ENCODE measurements at places on chromosomes 6 and 20. TPM values are rescaled to one million over a fixed set of nuclear protein-coding genes. Genes with fewer than 3 reads are reported as not detected.

- DNase-seq = no peak
Measured at GRCh38 chr6:26012061-26012460, 49.5 kb downstream of the TRIM38 start.

DNA sequence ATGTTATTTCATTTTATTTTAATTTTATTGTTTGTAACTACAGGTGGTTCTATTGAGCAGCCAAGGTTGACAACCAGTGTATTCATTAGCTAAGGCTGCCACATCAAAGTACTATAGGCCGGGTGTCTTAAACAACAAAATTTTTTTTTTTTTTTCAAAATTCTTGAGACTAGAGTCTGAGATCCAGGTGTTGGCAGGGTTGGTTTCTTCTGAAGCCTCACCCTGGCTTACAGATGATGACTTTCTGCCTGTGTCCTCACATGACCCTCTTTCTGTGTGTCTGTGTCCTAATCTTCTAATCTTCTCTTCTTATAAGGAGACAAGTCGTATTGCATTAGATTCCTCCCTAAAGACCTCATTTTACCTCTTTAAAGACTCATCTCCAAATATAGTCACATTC lies 208.4 kb downstream of the MANEA start:
- DNase-seq = no peak

GRCh38 chr20:23544133-23544532 lies 24.2 kb downstream of the CST9L start:
- no peak for DNase-seq

TNFRSF6B gene
- total RNA-seq = 6.1 TPM

- no peak for DNase-seq
Measured at GRCh38 chr6:159718634-159719033, 8.7 kb upstream of the WTAP start.

GRCh38 chr6:7137335-7138045 lies 29.7 kb downstream of the RREB1 start:
- DNase-seq = peak; percentile 67

DNA sequence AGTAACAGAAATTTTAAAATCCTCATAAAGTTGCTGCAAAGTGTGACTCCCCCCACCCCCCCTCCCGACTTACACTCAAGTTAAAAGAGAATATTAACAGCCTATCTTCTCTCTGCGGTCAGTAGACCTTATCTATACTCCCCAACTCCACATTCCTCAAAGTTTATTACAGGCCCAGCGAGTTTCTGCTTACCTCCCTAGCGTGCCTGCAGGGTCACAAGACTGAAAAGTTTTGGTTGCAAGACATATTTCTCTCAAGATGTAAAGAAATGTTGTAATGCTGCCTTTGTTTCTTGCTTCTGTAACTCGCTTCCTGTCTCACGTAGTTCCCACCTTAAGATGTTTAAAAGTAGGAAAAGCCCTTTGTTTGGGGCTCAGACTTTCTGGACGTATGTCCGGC lies 699.6 kb downstream of the PHF3 start:
- no peak for DNase-seq

GRCh38 chr20:38196076-38196475 lies 31.0 kb upstream of the TGM2 start:
- DNase-seq = no peak

ANKRD6 gene
- total RNA-seq = 22.3 TPM

DNA sequence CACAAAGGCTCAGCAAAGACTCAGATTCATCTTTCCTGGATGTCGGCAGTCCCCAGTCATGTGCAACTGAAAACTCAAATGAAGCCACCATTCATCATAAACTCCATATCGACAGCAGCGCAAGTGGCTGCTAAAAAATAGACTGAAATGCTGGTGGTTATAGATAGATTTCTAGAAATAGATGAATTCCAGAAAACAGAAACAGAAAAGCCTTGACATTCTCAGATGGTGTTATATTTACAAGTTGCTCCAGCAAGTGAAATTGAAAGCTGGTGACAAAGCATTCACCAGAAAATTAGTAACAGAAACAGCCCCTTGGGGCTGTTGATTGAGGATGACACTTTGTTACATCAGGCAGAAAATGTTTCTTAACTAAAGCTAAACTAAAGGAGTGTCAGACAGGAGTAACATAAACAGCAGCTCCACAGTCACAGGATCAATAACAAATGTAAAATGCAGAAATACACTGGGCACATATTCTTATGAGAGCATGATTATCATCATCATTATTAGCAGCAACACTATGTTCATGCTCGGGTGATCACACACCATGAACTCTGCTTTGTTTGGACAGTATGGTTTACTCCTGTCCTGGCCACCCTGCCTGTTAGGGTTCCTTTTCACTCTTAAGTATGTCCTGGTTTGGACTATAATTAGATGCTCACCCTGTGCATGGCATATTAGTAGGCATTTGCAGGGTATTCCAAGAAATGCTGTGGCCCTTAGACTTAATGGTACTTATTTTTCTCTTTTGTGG lies 36.4 kb upstream of the SLC35F1 start:
- DNase-seq = no peak

DNA sequence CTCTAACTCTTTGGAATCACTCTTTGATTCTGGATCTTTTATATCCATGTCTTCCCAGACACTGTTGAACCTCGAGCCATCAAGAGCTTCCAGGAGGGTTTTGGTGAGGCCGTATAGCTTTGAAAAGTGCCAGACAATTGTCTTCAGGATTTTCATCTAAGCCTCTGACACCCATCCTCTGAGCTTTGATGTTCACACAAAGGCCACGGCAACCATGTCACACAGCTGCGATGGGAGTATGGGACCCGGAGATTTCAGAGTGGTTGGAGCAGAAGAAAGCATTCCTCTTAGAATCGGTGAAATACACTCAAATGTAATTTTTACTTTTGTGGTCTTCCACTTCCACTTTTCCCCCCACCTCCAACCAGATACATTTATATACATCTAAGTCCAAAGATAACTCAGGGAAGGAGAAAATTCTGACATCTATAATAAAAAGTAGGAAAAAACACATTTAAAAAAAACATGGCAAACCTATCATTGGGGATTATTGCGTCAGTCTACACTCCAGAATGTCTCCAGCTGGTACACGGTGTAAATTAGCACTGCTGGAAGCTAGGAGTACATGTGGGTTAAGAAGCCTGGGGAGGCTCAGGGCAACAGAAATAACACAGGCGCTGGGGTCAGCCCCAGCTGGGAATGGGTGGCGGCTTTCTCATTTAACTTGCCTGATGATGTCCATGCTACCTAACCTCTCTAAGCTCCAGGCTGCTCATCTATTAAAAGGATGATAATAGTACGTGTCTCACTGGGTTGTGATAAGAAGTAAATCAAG lies 92.7 kb downstream of the LY86 start:
- no peak for DNase-seq

SIRPB2 gene
- total RNA-seq = 8.2 TPM

GRCh38 chr6:170298688-170299087 lies 7.8 kb upstream of the DLL1 start:
- DNase-seq = no peak

GRCh38 chr20:55646851-55647250 lies 358.5 kb downstream of the CBLN4 start:
- no peak for DNase-seq

DNA sequence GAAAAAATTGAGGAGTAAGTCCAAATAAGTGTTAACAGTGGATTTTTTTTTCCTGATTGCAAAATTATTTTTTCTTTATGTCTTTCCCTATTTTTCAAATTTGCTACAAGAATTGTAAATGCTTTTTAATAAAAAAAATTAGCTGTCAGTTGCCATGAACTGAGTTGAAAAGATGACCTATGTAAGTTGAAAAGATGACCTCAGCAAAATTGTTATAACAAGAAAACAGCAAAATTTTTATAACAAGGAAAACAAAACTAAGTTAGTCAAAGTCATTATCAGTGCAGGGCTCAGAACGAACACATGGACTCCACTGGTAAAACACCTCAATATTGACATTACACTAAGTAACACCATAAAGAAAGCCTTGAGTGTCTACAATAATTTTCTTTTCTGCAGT lies 207.0 kb upstream of the HDDC2 start:
- no peak for DNase-seq

- no peak for DNase-seq
Measured at GRCh38 chr6:152356662-152357061, 280.5 kb downstream of the SYNE1 start.

PSMF1 gene
- total RNA-seq = 187 TPM

TBXT gene
- not detected for total RNA-seq

GRCh38 chr20:6740096-6740495 lies 27.4 kb upstream of the BMP2 start:
- DNase-seq = no peak

GRCh38 chr20:22921595-22922421 lies 113.3 kb upstream of the SSTR4 start:
- no peak for DNase-seq

DNA sequence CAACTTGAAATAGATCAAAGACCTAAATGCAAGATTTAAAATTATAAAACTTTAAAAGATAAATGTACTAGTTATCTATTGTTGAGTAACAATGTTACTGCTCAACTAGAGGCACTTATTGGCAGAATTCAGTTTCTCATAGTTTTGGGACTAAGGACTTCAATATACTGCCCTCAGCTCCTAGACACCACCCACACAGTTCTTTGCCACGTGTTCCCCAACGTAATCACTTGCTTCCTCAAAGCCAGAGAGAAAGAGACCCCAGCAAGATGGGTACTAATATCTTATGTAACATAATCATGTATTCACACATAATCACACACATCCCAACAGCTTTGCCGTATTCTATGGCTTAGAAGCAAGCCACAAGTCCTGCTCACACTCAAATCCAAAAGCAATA lies 50.3 kb upstream of the SLC22A16 start:
- DNase-seq = no peak

DNA sequence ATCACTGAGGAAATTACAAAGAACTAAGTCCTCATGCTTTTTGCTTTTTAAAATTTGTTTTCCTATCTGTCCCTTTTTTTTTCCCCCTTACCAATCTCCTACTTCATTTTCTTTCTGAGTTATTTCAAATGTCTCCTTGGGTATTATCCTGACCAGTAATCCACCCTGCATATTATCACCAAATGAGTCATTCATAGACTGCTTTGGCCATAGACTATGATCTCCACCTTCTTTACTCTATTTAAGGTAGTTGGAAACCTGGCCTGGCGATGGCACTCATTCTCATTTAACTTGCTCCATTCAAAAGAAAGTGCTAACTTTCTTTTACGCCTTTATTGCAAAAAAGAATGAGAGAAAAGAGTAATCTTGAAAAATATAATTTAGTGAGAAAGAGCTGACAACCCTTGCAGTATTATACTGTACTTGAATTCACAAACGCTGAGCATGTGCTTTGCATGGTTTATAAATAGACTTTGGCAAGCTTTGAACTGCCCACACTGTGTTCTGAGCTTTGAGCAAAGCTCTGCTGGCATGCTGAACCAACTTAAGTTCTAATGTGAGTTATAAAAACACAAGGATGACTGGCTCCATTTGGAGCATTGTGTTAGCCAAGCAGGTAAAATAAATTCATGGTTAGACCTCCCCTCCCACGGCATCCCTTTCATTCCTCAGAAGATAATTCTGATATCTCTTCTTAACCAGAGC lies 198.9 kb downstream of the NKAIN2 start:
- no peak for DNase-seq

GRCh38 chr6:166672624-166673206 lies 45.7 kb upstream of the RPS6KA2 start:
- DNase-seq = no peak

DNA sequence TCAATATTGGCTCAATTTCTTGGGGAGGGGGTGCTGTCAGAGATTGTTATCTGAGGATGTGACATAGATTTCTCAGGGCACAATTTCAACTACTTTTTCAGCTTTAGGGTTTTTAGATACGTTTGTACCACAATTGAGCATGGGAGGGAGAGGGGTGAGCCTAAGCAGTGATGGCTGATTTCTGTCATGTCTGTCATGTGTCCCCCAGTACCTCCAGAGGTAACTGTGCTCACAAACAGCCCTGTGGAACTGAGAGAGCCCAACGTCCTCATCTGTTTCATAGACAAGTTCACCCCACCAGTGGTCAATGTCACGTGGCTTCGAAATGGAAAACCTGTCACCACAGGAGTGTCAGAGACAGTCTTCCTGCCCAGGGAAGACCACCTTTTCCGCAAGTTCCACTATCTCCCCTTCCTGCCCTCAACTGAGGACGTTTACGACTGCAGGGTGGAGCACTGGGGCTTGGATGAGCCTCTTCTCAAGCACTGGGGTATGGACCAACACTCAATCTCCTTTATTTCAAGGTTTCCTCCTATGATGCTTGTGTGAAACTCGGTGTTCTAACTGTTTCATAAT lies 3.4 kb downstream of the HLA-DRA start:
- no peak for DNase-seq

KIF25 gene
- total RNA-seq = 1.6 TPM

- DNase-seq = no peak
Measured at GRCh38 chr6:158780988-158781691, 38.0 kb downstream of the EZR start.

DNA sequence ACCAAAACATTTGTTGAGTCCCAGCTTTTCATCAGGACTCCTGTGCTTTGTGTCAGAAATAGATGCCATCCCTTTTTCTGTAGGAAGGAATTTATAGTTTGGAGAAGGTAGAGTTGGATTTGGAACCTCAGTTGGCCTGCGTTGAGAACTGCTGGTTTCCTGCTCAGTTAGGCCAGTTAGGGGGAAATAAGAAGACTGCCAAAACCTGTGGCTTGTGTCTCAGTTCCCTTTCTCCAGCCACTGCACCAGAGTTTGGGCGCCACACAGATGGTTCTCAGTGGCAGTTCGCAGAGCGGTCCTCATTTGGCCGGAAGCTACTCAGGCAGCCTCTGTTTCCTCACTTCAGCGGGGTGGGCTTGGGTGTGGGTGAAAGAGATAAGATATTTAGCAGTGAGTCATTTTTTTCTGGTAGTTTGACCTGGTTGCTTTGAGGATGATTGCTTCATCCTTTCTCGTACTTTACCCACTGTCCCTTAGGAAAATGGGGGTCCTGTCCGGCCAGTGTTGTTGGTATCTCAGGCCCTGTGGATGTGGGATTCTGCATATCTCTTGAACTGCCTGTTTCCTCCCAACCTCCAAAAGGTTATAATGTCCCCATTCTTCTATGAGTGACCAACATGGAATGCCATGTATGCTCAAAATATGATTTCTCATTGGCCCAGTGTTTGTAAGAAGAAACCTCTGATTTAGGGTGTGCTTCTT lies 53.7 kb downstream of the JARID2 start:
- DNase-seq = no peak

CST7 gene
- 6.7 TPM for total RNA-seq

ITPA gene
- 32.8 TPM for total RNA-seq

SMOC2 gene
- 45.6 TPM for total RNA-seq

- no peak for DNase-seq
Measured at GRCh38 chr6:30832864-30833263, 51.5 kb upstream of the DDR1 start.

GRCh38 chr6:107171513-107171912 lies 56.2 kb upstream of the BEND3 start:
- no peak for DNase-seq

- no peak for DNase-seq
Measured at GRCh38 chr6:73349311-73349710, 4.8 kb downstream of the DPPA5 start.

C20orf202 gene
- 0.80 TPM for total RNA-seq

Data from sciatic nerve (tissue), 2 donors.